ENCODE measurements at places on chromosomes 7 and 10. TPM values are rescaled to one million over a fixed set of nuclear protein-coding genes. Genes with fewer than 3 reads are reported as not detected.
A peak's percentile ranks its signal among the peaks of the same experiment; 100 is the strongest.

DNA sequence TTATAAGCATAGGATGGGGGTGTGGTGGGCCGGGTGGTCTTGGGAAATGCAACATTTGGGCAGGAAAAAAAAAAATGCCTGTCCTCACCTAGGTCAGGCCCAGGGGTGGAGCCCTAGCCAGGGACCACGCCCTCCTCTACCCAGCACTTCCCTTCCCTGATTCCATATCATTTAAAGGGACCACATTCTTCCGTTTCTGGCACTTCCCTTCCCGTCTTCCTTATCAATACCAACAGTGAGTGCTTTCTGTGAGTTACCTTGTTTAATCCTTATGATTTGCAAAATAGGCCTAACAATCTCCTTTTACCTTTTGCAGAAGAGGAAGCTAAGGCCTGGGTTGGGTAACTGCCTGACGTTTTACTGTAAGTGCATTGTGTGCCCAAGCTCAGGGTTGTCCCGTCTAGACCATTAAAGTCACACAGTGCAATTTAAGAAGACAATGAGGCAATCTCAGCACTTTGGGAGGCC lies 16.7 kb upstream of the C10orf95 start:
- no peaks in the 10 kb centered on the region for H3K27me3 ChIP-seq
- H3K27ac ChIP-seq: no peak overlapping the region
- peaks cover 8% of the 10 kb centered on the region for H3K36me3 ChIP-seq

UMAD1 gene
- 8.5 TPM for total RNA-seq

GRCh38 chr7:7414791-7415603 lies 120.7 kb downstream of the COL28A1 start:
- H3K27ac ChIP-seq: no peak overlapping the region
- H3K4me3 ChIP-seq: no peak overlapping the region
- H3K27me3 ChIP-seq: no peaks in the 10 kb centered on the region
- no peak for DNase-seq
- no peaks in the 10 kb centered on the region for H3K4me1 ChIP-seq

GRCh38 chr10:103605359-103606096 lies 112.0 kb downstream of the NEURL1 start:
- DNase-seq: peak; percentile 67
- H3K27ac ChIP-seq: no peak overlapping the region
- H3K4me3 ChIP-seq: no peak overlapping the region
- H3K4me1 ChIP-seq: no peaks in the 10 kb centered on the region

DNA sequence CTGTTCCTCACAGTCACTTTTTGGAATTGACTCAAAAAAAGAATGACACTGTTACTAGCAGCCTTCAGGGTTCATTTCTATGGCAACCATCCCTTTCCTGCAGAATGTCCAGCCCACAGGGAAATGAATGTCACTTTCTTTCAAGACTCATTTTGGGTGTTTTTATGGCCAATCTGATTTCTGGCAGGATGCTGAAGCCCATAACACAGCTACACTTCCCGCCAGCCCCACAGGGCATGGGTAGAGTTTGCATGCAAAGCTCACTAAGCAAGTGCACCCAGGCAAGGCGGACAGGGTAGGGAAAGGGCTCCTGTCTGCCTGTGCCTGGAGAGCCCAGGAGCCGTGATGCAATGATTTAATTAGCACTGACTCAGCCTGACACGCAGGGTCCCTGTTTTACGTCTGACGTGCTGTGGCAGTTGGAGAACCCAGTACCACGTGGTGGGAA lies 26.1 kb upstream of the GPAM start:
- no peaks in the 10 kb centered on the region for H3K27me3 ChIP-seq
- no peak for DNase-seq
- H3K36me3 ChIP-seq: no peaks in the 10 kb centered on the region
- H3K4me1 ChIP-seq: no peaks in the 10 kb centered on the region

DNA sequence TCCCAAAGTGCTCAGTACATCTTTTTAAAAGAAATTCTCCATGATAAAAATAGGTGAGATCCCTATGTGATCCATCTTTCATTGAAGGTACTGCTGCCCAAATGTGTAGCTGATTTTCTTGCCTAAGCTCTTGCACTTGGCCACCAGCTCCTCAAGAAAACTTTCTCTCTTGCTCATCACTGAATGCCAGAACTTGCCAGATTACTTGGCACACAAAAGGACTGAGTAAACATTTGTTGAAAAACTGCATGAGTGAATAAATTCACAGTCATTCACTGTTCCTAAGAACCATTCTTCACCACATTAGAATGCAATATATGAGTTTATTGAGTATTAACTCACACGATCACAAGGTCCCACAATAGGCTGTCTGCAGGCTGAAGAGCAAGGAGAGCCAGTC lies 99.9 kb downstream of the TRIL start:
- H3K27me3 ChIP-seq: no peaks in the 10 kb centered on the region
- H3K36me3 ChIP-seq: no peaks in the 10 kb centered on the region
- no peak overlapping the region for H3K27ac ChIP-seq
- H3K4me3 ChIP-seq: no peak overlapping the region
- H3K4me1 ChIP-seq: no peaks in the 10 kb centered on the region

GRCh38 chr7:87155788-87156187 lies 3.5 kb downstream of the DMTF1 start:
- no peaks in the 10 kb centered on the region for H3K4me1 ChIP-seq
- no peak for DNase-seq
- H3K27me3 ChIP-seq: no peaks in the 10 kb centered on the region
- peaks cover 29% of the 10 kb centered on the region for H3K36me3 ChIP-seq
- H3K4me3 ChIP-seq: peak overlapping the region; percentile 64
- no peak overlapping the region for H3K27ac ChIP-seq

NKX1-2 gene
- total RNA-seq: 15.3 TPM

GRCh38 chr7:48085433-48085791 lies 3.7 kb upstream of the UPP1 start:
- H3K4me3 ChIP-seq: no peak overlapping the region
- peaks cover 9% of the 10 kb centered on the region for H3K4me1 ChIP-seq
- DNase-seq: no peak

NEUROG3 gene
- not detected for total RNA-seq

- no peak overlapping the region for H3K27ac ChIP-seq
- no peak overlapping the region for H3K4me3 ChIP-seq
- DNase-seq: no peak
These were observed 52.6 kb downstream of the MACC1 start for GRCh38 chr7:20164425-20165145.

GRCh38 chr7:159098424-159098786 lies 46.3 kb downstream of the VIPR2 start:
- H3K36me3 ChIP-seq: peaks cover 19% of the 10 kb centered on the region
- no peaks in the 10 kb centered on the region for H3K4me1 ChIP-seq
- H3K27me3 ChIP-seq: no peaks in the 10 kb centered on the region
- DNase-seq: peak; percentile 22
- H3K4me3 ChIP-seq: no peak overlapping the region

DNA sequence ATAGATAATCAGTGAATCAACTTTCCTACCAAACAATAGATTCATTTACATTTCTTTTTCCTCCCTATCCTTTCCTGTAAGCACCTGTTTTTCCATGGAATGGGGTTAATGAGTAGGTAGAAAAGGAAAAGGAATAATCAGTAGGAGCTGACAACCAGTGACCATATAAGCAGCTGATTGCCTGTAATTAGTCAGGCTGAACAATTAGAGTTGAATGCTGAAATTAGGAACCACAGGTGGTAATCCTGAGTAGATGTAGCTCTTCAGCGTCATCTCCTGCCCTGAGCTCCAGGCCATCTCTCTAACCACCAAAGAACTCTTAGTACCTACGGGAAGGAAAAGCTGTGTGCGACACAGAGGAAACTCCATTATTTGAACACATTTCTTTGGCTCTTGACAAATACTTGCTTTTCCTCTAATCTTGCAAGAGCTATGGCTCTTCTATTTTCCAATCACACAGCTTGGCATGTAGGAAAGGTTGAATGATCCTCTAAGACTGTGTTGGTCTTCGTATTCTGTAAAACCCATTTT lies 63.8 kb downstream of the KLHDC10 start:
- H3K36me3 ChIP-seq: peaks cover 25% of the 10 kb centered on the region
- H3K27ac ChIP-seq: no peak overlapping the region
- DNase-seq: no peak
- H3K4me3 ChIP-seq: no peak overlapping the region
- no peaks in the 10 kb centered on the region for H3K27me3 ChIP-seq

- peak within 1 kb of the TSS; percentile 80 for H3K4me3 ChIP-seq
- peaks cover 3% of the 10 kb centered on the region for H3K36me3 ChIP-seq
- DNase-seq: no peak
- H3K27ac ChIP-seq: no peak within 1 kb of the TSS
These were observed at the start of gene FGF8 for GRCh38 chr10:101775273-101776160. Gene FGF8, minus strand, starts transcription at chr10:101776114. Its CDS starts 214 bp downstream, at chr10:101775900.

SH2D4B gene
- total RNA-seq: not detected

All from H9 (cell line).